AG04449 (cell line): ENCODE measurements at places on chromosomes 2 and 18.

GRCh38 chr18:22233266-22233665 is 63.9 kb downstream of the GATA6 start:
- no peak for DNase-seq

- no peak for DNase-seq
Observed at GRCh38 chr2:224775647-224776046, 59.5 kb upstream of the CCDC195 start.

DNA sequence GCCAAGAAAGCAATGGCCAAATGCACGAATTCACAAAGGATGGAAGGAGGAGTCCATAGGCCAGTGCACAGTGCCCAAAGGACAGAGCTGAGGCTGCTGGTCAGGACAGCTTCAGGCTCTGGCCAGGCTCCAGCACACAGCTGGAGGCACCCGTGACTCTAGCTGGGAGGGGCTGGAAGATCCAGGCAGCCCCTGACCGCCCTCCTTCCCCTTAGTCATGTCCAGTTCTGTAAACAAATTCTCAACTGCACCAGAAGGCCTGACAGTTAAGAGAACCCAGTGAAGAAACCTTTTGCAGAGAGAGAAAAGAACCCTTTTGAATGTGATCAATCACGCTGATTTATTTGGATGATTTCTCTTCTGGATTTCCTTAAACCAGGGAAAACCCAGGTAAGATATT is 7.7 kb upstream of the YWHAQ start:
- peak; percentile 59 for DNase-seq

- DNase-seq = peak; percentile 33
Observed at GRCh38 chr2:17979707-17980106, 101.2 kb downstream of the KCNS3 start.

- no peak for DNase-seq
Observed at GRCh38 chr2:126515471-126515870, 140.5 kb upstream of the GYPC start.

DNA sequence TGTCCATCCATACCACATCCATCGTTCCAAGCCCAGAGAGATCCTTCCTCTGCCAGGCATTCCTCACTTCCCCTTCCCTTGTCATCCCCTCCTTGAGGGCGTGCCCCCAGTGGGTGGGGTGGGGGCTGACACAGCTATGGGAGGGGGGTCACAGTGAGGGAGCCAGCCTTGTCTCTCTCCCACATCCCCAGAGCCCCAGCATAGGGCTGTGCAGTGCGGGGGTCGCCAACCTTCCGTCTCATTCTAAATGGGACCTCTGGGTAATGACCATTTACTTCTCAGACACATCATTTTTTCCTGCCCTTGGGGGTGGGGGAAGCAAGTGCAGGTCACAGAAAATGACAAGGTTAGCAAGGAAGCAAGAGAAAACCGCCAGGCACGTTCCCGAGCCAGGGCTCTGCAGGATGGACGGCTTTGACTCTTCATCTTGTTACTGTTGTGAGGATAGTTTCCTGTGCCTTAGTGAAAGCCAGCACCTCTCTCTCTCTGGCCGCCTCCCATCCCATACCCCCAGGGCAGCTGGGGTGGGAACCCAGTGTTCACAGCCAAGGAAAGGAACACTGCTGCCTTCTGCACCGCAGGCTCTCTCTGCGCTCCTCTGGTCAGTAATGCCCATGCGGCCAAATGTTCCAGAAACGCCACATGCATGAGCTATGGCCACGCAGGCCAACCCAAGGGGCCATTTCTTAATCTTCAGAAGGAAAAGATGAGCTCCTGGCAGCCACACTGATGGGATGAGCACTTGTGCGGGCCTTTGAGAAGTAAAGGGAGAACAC is 22.7 kb upstream of the OTOS start:
- no peak for DNase-seq

- no peak for DNase-seq
Observed at GRCh38 chr2:157900203-157900602, 24.1 kb upstream of the ACVR1 start.

GRCh38 chr2:100880036-100880435 is 60.1 kb downstream of the NPAS2 start:
- DNase-seq = no peak

DNA sequence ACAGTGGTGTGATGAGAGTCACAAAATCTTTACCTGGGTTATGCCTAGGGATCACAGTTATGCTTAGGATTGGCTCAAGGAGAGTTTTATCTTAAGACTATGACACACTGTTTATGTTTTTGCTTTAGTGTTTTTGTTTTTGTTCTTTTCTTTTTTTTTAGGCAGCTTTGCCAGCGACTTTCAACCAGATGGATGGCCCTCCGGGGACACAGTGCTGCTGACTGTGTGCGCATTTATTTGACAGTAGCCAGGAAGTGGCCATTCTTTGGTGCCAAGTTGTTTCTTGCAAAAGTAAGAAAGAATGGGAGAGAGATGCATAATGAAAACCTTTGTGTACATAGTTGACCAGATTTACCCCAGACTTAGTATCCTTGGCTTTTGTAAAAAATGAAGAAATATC is 15.1 kb upstream of the DYNC2LI1 start:
- no peak for DNase-seq

- no peak for DNase-seq
Observed at GRCh38 chr2:11213090-11213638, 57.9 kb downstream of the SLC66A3 start.

DNA sequence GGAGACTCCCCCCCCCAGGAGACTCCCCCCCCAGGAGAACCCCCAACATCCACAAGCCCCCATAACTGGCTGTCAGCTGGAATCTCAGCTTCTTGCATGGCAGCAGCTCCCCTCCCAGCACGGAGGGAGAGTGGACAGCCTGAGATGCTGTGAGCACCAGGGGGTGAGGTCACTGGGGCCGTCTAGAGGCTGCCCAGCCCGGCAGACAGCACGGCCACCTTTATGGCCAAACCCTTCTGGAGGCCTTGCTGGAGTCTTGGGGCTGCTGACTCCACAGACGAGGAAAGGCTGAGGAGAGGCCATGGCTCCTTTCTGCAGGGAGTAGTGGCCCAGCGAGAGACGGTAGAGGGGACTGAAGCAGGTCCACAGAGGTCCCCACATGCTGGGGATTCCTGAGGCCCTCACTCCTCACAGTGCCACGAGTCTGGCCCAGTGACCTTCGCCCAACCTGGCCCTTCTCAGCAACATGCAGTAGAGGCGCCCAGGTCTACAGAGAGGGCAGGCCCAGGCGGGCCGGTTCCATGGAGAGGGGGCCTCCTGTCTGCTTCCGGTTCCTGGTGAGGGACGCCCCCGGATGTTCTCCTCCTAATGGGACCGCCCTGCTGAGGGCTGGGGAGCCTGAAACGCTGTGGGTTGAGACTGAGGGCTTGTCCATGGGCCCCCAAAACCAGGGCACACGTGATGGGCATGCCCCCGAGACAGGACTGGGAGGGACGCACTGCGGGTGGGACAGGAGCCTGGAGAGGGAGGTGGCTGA is 122.6 kb upstream of the CTDP1 start:
- DNase-seq = no peak

GRCh38 chr2:10500601-10501361 is 52.7 kb upstream of the ODC1 start:
- no peak for DNase-seq

DNA sequence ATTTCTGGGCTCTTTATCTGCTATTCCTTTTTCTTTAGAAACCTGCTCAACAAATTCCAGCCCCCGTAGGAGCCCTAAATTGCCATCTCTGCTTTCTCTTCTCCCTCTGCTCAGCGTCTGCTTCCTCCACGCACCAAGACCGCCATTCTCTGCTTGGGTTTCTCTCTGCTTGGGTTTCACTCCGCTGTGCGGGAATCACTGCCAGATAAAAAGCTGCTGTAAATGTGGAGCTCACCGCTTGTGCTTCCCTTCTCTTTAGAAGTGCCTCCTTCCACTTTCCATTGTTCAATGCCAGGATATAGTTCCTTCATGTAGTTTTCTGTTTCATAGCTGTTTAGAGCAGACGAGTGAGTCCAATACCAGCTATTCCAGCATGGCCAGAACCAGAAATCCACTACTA is 45.9 kb downstream of the TMEM237 start:
- no peak for DNase-seq

GRCh38 chr2:7900593-7900992 is 781.3 kb upstream of the ID2 start:
- no peak for DNase-seq

DNA sequence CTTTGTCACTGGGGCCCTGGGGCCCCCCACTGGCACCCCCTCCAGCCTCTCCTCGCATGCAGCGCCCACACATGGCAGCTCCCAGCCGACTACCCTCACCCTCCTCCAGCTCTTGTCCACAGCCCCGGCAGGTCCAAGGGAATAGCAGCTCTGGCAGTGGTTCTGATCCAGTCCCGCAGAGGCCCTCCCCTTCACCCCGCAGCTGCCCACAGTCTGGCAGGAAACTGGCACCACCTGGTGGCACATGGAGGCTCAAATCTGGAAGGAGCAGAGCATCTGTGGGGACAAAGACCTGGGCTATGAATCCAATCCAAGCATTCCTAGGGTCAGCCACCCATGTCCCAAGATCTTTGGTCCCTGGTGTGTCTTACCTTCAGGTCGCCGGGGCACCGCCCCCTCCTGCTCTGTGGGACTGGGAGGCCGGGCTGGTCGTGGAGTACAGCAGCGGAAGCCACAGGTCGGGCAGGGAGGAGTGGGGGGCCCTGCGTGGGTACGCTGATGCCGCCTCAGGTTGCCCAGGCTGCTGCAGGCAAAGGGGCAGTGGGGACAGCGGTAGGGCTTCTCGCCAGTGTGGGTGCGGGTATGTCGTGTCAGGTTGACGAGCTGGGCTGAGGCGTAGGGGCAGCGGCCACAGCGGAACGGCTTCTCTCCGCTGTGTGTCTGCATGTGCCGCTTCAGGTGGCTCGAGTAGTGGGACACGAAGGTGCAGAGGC is 2.3 kb downstream of the ZNF513 start:
- DNase-seq = no peak

DNA sequence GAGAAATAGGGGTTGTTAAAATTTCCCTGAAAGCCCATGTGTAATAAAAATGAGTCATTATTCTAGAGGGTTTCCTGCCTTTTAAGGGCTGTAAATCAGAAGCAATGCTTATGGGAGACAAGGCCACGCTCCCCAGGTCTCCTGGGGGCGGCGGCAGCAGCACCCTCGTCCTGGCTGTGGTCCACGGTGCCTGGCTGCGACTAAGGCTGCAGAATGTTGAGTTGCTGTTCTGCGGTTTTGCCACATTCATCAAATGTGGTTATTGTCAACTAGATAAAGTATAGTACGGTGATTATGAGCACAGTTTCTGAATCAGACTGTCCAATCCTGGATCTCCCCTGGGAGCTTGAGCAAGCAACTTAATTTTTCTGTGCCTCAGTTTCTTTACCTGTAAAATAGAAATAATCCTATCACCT is 11.9 kb upstream of the AGFG1 start:
- no peak for DNase-seq

DNA sequence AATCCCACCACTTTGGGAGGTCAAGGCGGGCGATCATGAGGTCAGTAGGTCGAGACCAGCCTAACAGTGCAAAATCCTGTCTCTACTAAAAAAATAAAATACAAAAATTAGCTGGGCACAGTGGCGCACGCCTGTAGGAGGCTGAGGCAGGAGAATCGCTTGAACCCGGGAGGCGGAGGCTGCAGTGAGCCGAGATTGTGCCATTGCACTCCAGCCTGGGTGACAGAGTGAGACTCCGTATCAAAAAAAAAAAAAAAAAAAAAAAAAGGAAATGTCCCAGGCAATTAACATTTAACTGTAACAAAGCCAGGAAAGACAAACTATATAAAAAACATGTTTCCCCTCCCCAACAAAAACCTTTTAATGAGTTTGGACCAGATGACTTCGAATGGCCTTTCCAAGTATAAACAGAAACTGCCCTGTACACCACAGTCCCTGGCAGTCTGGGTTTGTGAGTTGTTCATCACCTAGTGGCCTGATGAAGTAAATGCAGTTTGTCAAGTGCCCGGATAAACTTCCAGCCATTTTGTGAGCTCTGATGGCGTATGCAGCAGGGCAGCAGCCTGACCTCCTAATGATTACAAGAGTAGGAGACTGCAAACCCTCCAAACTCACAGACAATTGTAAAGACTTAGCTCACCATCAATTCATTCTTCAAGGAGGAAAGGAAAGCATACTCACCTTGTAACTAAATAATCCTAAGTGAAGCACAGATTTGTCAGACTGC is 16.6 kb upstream of the PCBP1 start:
- DNase-seq = peak; percentile 70

- DNase-seq = no peak
Observed at GRCh38 chr2:65819963-65820362, 387.6 kb upstream of the SPRED2 start.

DNA sequence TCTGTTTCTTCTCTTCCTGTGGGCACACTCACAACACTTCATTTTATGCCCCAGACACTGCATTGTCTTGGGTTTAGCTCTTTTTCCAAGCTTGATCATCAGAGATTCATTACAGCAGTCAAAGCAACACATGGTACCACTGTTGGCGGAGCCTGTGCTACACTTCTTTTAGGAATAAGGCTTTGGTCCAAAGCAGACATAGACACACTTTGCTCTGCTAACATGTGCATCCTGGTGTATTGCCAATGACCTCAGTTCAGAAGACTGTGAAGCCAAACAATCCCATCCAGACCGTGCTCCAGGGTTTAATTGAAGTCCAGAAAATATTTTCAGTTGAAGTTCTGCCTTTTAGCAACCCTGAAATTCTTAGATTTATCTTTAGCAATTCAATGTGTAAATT is 354.6 kb upstream of the RAB12 start:
- no peak for DNase-seq

DNA sequence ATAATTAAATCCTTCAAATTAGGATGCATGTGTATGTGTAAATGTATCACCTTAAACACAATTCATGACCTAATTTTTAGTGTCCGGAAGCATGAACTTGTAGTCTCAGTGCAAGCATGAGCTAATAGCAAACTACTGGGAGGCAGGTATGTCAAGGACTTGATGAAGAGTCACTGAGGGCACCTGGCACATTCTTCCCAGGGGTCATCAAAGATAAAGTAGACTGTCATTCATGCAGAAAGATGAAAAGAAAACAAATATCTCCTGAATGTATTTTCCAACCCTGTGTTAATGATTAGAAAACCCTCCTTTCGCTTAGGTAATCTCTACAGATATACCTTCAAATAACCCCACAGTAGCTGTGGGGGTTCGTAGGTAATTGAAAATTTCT is 234.9 kb downstream of the SOCS6 start:
- DNase-seq = no peak

DNA sequence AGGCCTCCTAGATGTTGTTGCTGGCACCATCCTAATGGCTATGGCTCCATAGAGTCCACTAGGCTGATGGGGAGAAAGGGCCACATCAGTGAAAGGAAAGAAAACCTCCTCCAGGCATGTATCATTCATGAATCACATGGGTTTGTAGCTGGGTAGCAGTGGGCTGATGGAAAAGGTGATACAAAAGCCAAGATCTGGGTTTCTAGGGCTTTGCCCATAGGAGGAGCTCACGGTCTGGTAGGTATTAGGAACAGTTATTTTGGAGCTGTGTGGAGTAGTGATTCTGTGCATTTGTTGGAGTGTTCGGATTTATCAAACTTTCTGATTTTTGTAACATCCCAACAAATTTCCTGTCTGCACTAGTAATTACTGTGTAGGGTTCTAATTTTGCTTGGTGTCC is 259.2 kb downstream of the SLC4A3 start:
- DNase-seq = no peak

GRCh38 chr2:46471-47345 is at the start of gene FAM110C:
FAM110C (minus strand) TSS chr2:46505; CDS start chr2:46385, 120 bp downstream.
- no peak for DNase-seq
